ENCODE measurements at places on chromosomes 5 and 9. TPM values are rescaled to one million over a fixed set of nuclear protein-coding genes. Genes with fewer than 3 reads are reported as not detected.

PCDHB6 gene
- total RNA-seq = 0.28 TPM

GPR151 gene
- not detected for total RNA-seq

HNRNPAB gene
- 556 TPM for total RNA-seq

LECT2 gene
- total RNA-seq = not detected

EGFLAM gene
- 0.24 TPM for total RNA-seq

DNA sequence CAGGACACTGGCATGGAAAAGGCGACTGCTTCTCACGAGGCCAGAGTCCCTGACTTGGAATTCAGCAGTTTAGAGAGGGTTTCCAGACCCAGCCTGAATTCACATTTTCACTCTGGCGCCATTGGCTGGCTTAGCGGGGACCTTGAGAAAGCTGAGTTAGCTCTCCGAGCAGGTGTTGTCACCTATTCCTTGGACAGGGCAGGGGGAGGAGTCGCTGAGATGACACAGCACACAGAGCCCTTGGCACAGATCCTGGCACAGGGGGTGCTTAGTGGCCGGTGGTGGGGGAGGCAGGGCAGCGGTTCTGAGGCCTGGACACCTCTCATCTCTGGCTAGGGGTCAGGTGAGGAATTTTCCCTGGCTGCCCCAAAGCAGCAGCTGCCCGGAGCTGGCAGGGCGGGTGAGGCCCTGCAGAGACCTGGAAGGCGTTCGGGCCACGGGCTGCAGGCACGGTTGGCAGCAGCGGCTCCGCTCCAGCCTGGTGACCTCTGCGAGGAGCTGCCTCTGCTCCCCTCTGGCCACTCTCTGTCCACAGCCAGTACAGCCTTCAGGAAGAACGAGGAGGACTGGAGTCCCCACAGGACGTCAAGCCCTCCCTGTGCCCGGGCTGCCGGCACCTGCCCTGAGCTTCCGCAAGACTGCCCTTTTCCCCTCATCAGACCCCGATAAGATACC, 72.4 kb upstream of the RAPGEF1 start:
- DNase-seq = no peak
- no peak overlapping the region for H3K27ac ChIP-seq
- H3K4me1 ChIP-seq = peaks cover 5% of the 10 kb centered on the region
- no peaks in the 10 kb centered on the region for H3K36me3 ChIP-seq
- H3K4me3 ChIP-seq = no peak overlapping the region
- H3K27me3 ChIP-seq = no peaks in the 10 kb centered on the region

DNA sequence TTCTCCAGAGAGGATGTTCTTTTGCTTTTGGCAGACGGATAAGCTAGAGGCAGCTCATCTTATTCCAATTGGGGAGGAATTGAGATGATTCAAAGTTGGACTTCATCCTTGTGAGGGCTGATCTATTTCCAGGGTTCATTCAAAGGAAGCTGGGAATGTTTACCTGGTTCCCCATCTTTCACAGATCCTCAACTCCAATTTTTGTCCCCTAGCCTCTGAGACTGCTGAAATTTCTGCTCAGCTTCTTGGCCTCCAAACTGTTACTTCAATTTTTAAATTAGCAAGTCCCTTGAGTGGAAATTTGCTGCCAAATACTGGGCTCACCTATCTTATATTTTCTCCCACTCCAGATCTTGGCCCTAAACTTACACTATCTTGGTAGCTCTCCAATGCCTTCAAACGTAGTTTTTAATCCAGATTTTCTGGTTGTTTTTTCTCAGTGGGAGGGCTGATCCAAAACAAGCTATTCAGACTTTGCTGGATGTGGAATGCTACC, 93.9 kb upstream of the NEK6 start:
- no peak overlapping the region for H3K27ac ChIP-seq
- H3K4me1 ChIP-seq = no peaks in the 10 kb centered on the region
- H3K36me3 ChIP-seq = no peaks in the 10 kb centered on the region
- no peaks in the 10 kb centered on the region for H3K27me3 ChIP-seq
- no peak for DNase-seq

GRCh38 chr5:143140492-143141203, 262.8 kb downstream of the NR3C1 start:
- H3K4me3 ChIP-seq = no peak overlapping the region
- no peak for DNase-seq
- H3K27ac ChIP-seq = no peak overlapping the region
- H3K4me1 ChIP-seq = no peaks in the 10 kb centered on the region
- H3K27me3 ChIP-seq = no peaks in the 10 kb centered on the region

DNA sequence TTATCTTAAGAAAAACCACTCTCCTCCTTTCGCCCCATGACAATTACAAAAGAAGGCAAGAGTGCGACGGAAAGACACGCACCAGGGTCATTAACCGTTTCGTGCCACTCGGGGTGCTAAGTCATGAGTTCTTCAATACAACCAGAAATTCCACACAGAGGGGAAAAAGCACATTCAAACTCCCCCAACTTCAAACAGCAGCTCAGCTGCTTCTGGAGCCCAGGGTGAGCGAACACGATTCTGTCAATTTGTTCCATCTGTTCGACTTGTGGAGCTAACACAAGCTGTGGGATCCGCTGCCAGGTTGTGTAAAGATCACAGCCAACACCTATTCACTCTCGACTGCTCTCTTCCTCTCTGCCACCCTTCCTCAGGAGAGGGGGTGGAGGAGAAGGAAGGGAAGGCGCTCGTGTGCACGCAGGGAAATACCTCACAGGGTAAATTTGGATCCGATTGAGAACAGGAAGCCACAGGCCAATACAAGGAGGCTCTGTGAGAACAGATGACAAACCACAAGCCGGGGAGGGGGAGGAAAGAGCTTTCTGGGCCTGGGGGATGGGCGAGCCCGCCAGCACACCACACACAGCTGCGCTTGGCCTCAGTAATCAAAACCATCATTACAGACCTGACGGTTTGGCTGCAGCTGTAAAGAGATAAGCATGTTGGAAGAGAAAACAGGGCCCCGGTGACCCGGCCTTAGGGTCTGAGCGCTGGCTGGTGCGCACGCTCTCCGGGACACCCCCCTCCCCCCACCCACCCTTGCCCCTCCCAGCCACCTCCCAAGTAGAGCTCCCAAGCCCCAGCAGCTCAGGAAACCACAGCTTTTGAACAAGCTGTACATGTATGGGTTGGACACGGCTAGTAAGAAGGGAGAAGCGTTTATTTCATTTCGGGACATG, 54.3 kb downstream of the PTCH1 start:
- no peak overlapping the region for H3K4me3 ChIP-seq
- H3K36me3 ChIP-seq = peaks cover 31% of the 10 kb centered on the region
- H3K27ac ChIP-seq = no peak overlapping the region
- DNase-seq = no peak

GRCh38 chr5:7329141-7329540, 66.8 kb upstream of the ADCY2 start:
- no peak overlapping the region for H3K27ac ChIP-seq
- no peak overlapping the region for H3K4me3 ChIP-seq
- DNase-seq = no peak

- no peaks in the 10 kb centered on the region for H3K36me3 ChIP-seq
- no peak for DNase-seq
- no peak overlapping the region for H3K27ac ChIP-seq
- H3K4me1 ChIP-seq = peaks cover 3% of the 10 kb centered on the region
Observed at GRCh38 chr5:179916523-179916922, 8.8 kb upstream of the TBC1D9B start.

- no peak overlapping the region for H3K27ac ChIP-seq
- DNase-seq = no peak
- H3K4me1 ChIP-seq = no peaks in the 10 kb centered on the region
- H3K4me3 ChIP-seq = no peak overlapping the region
- H3K27me3 ChIP-seq = no peaks in the 10 kb centered on the region
- H3K36me3 ChIP-seq = no peaks in the 10 kb centered on the region
Observed at GRCh38 chr5:65672796-65673195, 48.0 kb downstream of the SHLD3 start.

- DNase-seq = no peak
- no peak overlapping the region for H3K27ac ChIP-seq
- no peaks in the 10 kb centered on the region for H3K27me3 ChIP-seq
- H3K36me3 ChIP-seq = no peaks in the 10 kb centered on the region
- H3K4me1 ChIP-seq = peaks cover 5% of the 10 kb centered on the region
- H3K4me3 ChIP-seq = no peak overlapping the region
Observed at GRCh38 chr5:56607074-56607473, 208.3 kb upstream of the MAP3K1 start.

DNA sequence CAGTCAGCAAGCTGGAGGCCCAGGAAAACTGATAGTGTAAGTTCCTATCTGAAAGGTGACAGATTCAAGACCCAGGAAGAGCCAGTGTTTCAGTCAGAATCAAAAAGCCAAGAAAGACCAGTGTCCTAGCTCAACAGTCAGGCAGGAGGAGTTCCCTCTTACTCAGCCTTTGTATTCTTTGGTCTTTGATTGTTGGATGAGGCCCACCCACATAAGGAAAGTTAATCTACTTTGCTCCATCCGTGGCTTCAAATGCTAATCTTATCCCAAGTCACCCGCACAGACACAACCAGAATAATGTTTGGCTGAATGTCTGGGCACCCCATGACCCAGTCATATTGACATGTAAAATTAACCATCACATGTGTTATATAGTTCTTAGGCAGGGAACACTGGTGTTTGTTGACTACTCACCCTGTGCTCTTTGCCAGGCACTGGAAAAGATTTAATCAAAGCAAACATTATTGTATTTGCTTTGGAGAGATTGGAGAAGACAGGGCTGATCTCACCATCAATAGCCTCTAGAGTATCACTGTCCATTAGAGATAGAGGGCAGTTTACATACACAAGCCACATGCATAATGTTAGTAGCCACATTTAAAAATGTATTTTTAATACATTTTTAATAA, 96.3 kb upstream of the KCNN2 start:
- peaks cover 2% of the 10 kb centered on the region for H3K4me1 ChIP-seq
- H3K4me3 ChIP-seq = no peak overlapping the region
- no peak overlapping the region for H3K27ac ChIP-seq
- H3K36me3 ChIP-seq = no peaks in the 10 kb centered on the region
- DNase-seq = no peak
- no peaks in the 10 kb centered on the region for H3K27me3 ChIP-seq

- H3K27ac ChIP-seq = no peak overlapping the region
- H3K36me3 ChIP-seq = no peaks in the 10 kb centered on the region
- H3K4me3 ChIP-seq = no peak overlapping the region
- no peak for DNase-seq
Observed at GRCh38 chr5:84392836-84393235, 8.2 kb upstream of the EDIL3 start.

DNA sequence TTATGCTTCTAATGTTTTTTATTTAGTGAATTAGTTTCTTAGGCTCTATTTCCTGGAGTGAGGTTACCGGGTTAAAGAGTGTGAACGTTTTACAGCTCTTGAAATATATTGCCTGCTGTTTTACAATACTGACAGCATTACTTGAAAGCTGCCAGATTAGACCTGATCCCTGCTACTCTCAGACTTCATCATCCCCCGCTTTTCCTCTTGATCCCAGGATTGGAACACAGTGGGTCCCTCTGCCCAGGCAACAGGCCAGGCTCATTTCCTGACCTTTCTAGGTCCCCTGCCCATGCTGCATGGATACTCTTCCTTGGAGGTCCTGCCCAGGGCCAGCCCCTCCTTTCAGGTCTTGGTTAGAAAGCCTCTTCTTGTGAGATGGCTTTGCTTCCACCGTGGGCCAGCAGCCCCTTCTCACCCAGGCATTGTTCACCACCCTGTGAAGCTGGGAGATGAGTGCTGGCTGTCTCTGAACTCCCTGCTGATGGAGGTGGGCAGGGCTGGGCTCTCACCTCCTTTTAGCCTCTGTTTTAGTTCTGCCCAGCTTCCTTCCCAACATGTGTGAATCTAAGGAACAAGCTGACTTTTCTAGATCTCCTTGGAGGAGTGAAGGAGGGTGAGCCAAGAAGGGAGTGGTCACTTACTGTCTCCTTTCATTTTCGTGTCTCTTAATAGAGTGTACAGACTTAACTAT, 15.5 kb upstream of the FAM120AOS start:
- H3K27ac ChIP-seq = no peak overlapping the region
- H3K4me3 ChIP-seq = no peak overlapping the region
- no peak for DNase-seq
- no peaks in the 10 kb centered on the region for H3K36me3 ChIP-seq
- peaks cover 25% of the 10 kb centered on the region for H3K4me1 ChIP-seq

GRCh38 chr5:141491323-141492167, 2.7 kb downstream of the PCDHGC5 start:
- H3K27ac ChIP-seq = no peak overlapping the region
- DNase-seq = no peak
- H3K27me3 ChIP-seq = peaks cover 13% of the 10 kb centered on the region
- H3K4me1 ChIP-seq = peaks cover 19% of the 10 kb centered on the region
- no peaks in the 10 kb centered on the region for H3K36me3 ChIP-seq

DNA sequence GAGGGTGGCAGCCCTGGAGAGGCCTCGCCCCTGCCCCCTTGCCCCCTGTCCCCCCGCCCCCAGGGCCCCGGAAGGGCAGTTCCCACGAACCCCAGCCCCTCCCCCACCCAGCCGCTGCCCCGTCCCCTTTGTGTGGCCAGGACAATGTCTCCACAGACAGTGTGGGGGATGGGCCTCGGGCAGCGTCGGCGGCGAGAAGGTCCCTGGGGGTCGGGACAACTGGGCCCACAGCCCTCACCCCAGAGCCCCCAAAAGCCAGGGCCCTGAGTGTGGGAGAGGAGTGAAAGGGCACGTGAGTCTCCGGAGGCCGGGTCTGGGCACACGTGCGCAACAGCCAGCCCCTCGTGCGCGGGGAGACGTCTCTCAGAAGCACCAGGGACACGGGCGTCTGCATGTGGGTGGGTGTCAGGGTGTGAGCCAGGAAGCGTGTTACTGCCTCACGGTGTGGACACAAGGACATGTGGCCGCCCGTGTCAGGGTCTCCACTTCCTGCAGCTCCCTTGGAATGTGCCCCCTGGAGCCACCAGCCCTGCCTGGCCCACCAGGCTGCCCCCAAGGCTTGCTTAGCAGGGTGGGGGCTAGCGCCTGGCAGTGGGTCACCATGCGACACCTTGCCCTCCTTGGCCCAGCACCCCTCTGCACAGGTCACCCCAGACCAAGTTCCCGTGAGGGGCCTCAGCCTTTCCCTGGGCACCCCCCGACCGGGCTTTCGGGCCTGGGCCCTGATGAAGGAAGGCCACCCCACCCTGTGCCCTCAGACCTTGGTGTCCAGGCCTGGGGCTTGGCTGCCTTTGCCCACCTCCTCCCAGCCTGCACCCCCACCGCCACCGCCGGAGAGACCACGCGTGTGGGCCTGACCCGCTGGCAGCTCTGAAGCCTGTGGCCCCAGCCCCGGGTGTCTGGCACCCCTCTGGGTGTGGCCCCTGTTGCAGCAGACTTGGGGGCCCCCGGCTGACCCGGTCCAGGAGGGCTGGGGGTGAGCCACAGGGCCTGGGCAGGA, 12.8 kb upstream of the NRARP start:
- H3K4me1 ChIP-seq = peaks cover 11% of the 10 kb centered on the region
- H3K27me3 ChIP-seq = no peaks in the 10 kb centered on the region
- no peaks in the 10 kb centered on the region for H3K36me3 ChIP-seq
- H3K4me3 ChIP-seq = no peak overlapping the region

- no peaks in the 10 kb centered on the region for H3K4me1 ChIP-seq
- H3K36me3 ChIP-seq = no peaks in the 10 kb centered on the region
- DNase-seq = no peak
- H3K27me3 ChIP-seq = no peaks in the 10 kb centered on the region
- H3K4me3 ChIP-seq = no peak overlapping the region
Observed at GRCh38 chr5:110027527-110028322, 338.0 kb downstream of the MAN2A1 start.

DNA sequence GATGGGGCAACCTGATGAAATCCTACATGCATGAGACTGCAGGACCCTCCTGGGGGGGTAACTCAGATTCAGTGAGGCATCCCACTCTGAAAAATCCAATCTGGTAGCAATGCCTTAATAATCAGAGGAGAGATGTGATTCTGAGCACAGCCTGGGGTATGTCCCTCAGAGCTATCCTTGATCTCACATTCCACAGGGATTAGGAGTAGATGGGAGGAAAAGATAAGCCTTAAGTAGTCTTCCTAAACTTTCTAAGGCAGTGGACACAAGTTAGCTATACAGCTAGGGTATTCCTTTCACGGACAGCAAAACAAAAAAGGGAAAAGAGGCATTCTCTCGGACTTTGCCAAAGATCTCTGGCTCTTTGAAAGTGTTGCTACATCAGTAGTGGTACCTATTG, 3.9 kb upstream of the SPATA9 start:
- H3K27ac ChIP-seq = no peak overlapping the region
- H3K4me1 ChIP-seq = no peaks in the 10 kb centered on the region
- H3K27me3 ChIP-seq = no peaks in the 10 kb centered on the region
